ENCODE measurements at places on chromosomes 12 and 14.

DNA sequence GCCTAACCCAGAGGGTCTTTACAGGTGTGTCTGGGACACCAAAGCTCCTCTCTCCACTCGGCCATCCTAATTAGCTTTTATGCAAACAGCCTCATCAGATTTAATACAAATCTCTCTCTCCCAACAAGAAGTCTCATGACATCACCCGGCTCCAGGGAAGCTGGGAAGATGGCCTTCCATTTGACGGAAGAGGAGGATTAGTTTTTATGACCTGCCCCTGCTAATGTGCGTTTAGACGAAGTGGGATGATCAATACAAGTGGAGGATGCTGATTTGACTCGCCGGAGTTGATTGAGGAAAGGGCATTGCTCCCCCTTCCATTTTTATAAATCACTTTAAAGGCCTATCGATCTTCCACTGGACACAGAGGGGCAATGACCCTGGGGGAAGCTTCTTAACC, 239.2 kb downstream of the BCL11B start:
- no peak for DNase-seq

GRCh38 chr14:63046339-63047268, 1.3 kb upstream of the KCNH5 start:
- DNase-seq = no peak

GRCh38 chr14:24418492-24418873, 11.0 kb downstream of the CBLN3 start:
- no peak for DNase-seq

DNA sequence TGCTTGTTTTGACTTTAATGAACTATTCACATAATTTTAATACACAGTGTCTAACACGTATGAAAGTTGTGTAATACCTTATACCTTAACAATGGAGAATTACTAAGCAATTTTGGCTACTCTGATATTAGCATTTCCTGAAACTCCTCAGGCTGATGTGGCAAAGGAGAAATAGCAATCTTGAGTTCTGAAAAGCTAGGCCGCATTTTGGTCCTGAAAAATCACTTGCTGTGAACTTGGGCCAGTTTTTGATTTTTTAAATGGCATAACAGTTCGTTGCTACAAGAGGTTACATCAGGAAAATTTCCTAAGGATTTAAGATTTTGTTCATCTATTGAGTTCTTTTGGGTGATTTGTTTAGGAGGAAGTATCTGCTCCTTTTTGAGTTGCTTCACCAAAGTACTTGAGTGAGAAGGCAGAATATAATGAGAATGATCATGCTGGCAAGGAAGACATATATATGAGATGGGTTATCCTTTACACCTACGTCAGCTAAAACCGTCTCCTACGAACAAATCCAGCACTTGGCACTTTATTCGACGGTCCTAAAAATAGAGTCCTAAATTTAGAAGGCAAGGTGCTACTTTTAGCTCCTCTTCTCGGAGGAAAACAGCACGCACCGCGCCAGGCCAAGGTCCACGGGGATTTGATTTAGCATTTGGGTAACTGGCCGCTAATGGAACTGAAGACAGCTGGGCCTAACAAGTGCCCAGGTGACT, 32.2 kb downstream of the MIA2 start:
- DNase-seq = no peak

DNA sequence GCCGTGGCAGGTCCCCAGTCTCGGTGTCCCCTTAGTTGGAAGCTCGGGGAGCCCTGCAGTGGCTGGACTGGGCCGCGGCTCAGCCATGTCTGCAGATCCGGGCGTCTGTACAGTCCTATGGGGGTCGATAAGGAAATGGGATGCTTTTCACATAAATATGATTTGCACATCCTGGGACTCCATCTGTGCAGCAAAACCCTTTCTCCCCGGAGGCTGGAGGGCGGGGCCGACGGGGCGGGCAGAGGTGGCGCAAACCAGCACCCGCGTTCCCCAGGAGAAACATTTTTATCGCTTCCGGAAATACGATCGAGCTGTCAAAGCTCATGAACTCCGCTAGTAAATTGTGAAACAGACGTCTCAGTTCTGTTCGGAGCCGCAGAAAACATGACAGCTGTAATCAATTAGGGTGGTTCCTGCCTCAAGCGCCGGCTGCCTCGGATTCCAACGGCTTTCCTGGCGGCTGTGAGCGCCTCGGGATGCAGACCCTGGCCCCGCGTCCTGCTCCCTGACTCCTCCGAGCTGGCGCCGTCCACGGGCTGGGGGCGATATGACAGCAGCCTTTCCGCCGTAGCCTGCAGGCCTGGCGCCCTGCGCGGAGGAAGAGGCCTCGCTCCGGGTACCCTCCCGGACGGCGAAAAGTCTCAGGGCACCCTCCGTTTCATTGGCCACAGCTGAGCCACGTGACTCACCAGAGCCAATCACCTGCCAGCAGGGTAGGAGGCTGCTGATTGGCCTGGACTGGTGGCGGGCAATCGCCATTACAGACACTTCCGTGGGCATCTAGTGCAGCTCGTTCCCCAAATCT, 23.0 kb downstream of the DIO3 start:
- no peak for DNase-seq

GRCh38 chr14:85583380-85583779, 53.4 kb downstream of the FLRT2 start:
- DNase-seq = no peak

- peak; percentile 87 for DNase-seq
Measured at GRCh38 chr12:64796205-64796845, 28.1 kb upstream of the TBC1D30 start.

GRCh38 chr12:111368291-111368787, 556 bp downstream of the PHETA1 start:
- DNase-seq = no peak

DNA sequence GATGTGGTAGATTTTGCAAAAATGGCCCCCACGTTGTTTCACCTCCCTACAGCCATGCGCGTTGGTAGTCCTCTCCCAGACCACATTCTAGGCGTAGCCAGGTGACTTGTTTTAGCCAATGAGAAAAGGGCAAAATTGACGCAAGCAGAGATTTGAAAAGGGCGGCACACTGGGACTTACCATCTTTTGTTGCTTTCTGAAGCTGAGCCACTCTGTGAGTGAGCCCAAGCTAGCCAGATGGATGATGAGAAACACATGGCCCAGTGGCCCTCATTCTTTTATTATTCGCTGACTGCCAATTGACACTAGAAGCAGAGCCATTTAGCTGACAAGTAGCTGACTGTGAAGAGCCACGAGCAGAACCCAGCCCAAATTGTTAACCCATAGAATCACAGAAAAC, 142.0 kb upstream of the GZMB start:
- DNase-seq = no peak

DNA sequence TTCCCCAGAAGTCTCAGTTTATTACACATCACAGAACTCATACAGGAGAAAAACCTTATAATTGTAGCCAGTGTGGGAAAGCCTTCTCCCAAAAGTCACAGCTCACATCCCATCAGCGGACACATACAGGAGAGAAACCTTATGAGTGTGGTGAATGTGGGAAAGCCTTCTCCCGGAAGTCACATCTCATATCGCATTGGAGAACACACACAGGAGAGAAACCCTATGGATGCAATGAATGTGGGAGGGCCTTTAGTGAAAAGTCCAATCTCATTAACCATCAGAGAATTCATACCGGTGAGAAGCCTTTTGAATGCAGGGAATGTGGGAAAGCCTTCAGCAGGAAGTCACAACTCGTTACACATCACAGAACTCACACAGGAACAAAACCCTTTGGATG, 20.1 kb downstream of the ZNF84 start:
- no peak for DNase-seq

DNA sequence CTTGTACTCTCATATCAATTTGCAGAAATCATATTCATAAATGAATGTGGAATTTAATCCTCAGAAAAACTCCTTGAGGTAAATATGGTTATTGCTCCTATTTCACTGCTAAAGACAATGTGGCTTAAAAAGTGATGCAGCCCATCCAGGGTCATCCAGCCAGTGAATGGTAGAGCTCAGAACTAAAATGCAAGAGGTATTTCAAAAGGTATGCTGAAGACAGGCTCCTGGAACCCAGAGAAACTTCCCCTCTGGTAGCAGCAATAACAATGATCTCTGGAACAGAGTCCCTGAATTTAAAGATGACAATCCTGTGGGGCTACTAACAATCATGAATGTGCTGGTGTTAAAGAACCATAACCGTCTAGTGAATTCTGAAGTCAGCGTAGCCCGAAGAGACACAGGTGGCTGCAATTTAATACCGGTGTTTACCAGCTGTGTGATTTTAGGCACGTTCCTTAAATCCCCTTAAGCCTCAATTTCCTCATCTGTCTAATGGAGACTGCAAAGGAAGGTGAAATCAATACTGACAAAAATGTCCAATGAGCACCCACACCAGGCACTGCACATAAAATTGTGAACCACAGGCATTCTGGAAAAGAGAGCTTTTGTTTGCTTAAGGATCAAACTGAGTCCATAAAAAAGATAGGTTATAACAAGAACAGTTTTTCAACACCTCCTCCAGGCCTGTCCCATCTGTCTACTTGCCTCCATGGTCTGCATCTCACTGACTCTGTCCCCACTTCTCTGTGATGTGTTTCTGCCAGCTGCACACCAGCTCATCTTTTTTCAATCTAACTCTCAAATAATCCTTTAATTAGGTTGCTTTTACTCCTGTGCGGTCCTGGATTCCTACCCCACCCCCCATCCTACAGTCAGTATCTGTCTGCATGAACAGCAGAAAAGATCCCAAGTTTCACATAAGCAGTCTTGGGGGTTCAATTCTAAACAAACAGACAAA, 10.5 kb downstream of the TM7SF3 start:
- DNase-seq = no peak

DNA sequence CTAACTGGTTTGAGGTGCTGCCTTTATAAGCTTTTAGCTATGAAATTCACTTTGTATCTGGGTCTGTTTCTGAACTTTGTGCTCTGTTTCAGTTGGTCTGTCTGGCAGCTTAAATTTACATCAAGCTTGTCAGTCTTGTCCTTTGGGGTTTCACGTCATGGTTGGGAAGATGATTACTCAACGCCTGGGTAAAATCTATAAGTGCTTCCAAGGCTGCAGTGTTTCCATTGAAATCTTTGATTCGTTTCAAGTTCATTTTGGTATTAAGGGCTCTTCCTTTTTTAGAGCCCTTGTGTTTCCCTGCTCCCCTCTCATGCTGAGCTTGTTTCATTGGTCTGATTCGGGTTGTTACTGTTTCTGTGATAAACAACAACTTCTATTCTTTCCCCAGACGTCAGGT, 58.2 kb downstream of the FBXW8 start:
- DNase-seq = no peak

DNA sequence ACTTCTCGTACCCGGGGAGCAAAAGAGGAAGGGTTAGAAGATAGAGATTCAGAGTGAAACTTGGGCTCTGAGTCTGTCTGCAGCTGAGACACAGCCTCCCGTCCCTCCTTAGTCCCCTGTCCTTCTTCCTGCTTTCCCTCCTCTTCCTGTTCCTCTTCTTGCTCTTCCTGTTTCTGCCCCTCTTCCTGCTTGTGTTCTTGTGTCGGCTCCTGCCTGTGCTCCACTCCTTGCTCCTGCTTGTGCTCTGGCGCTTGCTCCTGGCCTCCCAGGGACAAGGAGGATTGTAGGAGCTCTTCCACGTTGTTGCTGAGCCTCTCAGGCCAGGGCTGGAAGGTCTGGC, 3.0 kb downstream of the ACRBP start:
- no peak for DNase-seq

GRCh38 chr14:48333221-48333920, 658.0 kb upstream of the MDGA2 start:
- DNase-seq = no peak

- DNase-seq = no peak
Measured at GRCh38 chr12:27426743-27427487, 19.6 kb upstream of the SMCO2 start.

- no peak for DNase-seq
Measured at GRCh38 chr14:79658221-79658620, 553.1 kb downstream of the DIO2 start.

DNA sequence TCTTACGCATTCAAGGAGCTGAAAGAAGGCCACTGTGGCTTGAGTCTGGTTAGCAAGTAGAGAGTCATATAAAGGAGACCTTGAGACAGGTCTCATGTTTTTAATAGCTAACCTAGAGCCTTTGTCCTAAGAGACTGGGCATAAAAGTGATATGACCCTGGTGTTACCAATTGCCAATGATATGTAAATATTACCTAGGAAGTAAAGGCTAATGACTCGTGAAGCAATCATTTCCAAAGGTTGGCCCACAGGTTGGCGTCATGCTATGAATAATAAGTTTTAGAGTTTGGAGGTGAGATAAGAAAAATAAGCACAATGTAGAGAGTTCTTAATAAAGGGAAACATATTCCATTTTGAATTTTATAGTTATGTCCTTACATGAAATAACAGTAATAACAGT, 116.6 kb upstream of the PLEKHA5 start:
- DNase-seq = no peak

DNA sequence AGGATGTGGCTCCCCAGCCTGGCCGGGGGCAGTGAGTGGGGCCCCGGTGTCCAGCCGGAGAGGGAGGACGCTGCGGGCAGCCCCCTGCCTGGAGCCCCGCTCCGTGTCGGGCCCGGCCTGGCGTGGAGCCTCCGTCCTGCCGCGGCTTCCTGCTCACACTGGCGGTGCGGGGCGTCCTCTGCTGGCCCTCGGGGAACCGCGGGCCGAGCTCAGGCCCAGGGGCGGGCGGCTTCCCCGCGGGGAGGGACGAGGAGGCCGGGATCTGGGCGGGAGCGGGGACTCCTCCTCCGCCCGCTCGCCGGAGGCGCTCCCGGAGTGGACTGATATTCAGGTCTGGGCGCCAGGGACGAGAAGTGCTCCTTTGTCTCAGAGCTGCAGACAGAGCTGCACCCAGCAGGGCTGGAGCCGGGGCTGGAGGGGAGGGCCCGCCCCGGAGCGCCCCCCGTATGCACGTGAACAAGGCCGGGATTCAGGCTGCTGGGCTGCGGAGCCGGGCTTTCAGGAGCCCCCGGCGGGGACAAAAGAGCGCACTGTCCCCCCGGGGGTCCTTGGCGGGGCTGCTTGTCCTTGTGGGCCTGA, 2.2 kb downstream of the MMP17 start:
- DNase-seq = peak; percentile 76

DNA sequence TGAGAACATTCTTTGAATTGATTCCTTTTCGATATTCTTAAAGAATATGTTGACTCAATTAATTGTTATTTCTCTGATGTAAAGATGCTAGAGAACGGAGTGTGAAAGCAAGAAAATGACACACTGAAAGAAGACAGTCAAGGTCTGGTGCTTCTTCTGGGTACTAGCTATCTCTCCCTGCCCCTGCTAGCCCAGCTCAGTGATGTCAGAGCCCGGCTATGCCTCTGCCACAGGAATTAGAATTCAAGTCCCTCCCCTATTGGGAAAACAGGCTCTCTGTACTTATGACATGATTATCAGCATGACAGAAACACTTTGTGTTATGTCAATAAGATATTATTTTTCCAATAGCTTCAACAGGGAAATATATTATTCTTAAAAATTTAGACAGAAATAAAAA, 252.4 kb downstream of the KCNC2 start:
- DNase-seq = no peak

DNA sequence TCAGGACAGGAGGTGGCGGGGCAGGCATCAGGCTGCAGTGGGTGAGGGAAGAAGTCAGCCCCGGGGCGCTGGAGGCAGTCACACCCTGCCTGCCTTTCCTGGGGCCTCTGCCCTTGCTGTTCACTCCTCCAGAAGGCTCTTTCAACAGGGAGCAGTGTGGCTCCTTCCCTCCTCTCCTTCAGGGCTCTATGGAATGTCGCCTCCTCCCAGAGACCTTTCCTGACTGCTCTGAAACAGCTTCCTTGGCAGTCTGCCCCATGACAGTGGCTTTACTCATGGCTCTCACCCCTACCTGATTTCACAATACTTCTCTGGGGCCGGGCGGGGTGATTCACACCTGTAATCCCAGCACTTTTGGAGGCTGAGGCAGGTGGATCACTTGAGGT, 7.1 kb downstream of the RHOF start:
- DNase-seq = no peak

GRCh38 chr12:46608431-46609272, 217.1 kb downstream of the SLC38A4 start:
- DNase-seq = peak; percentile 14

- no peak for DNase-seq
Measured at GRCh38 chr14:52661314-52661713, 34.0 kb downstream of the ERO1A start.
